ENCODE measurements at places on chromosomes 7 and 10.

DNA sequence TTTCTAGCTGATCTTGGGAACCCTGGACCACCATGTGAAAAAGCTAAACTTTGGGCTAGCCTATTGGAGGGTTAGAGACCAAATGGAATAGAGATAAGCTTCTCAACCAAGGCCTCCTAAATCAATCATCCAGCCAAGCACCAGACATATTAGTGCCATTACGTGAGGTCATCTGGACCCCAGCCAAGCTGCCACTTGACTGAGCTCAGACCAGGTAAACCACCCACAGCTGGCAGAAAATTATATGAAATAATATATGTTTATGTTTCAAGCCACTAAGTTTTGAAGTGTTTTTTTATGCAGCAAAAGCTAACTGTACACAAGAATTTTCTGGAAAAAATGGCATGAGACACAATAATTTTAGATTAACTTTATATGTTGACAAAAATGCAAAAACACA, 82.6 kb upstream of the PCGF5 start:
- DNase-seq = no peak

- peak; percentile 60 for DNase-seq
Measured at GRCh38 chr7:94182066-94182465, 177.9 kb upstream of the BET1 start.

DNA sequence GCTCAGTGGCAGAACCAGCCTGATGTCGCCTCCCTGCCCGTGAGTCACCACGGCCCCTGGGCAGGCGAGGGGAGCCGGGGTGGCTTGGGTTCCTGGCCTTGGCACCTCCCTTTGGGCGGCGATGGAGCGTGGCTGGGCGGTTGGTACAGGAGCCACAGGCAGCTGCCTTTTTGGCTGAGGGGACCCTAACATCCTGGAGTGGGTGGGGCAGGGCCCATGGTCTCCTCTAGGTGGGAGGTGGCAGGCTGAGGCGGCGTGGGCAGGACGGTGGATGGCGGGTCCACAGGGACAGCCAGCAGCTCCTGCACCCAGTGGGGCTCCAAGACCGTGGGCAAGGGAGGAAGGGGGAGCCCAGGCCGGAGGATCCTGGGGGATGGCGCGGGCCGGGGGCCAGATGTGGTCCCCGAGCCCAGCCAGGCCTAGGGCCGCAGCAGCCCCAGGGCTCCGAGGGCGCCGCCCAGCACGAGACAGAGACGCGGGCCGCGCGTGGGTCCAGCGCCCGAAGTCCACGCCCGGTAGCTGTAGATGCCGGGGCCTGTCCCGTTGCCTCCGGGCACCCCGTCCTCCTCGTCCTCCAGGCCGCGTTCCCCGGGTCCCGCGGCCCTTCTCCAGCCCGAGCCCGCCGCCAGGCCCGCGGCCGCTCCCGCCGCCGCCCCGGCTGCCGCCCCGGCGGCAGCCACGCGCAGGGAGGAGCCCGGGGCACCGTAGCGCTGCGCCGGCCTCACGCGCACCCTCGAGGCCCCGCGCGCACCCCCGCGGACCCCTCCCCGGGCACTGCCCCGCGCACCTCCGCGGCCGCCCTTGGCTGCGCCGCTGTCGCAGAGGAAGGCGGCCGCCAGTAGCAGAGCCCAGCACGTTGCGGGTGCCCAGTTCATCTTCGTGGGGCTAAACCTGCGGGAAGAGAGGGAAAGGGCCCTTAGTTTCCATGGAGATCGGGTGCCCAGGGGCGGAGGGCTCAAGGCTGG, 1.3 kb downstream of the SPRN start:
- peak; percentile 15 for DNase-seq

DNA sequence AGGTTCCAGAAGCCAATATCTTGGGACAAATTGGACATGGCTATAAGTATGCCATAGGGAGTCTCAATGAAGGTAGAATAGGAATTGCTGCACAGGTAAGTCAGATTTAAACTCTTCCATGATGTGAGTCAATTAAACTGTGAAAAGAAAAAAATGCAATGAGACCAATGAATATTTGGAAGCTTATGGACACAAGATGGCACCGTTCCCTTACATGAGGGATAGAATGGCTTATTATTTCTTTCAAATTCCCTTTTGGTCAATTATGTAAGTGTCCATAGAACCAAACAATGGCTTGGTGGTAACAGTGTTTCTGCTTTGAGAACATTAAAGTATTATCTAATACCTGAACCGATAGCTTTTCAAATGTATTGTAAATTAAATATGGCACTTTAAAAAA, 35.6 kb downstream of the ACADSB start:
- peak; percentile 37 for DNase-seq

DNA sequence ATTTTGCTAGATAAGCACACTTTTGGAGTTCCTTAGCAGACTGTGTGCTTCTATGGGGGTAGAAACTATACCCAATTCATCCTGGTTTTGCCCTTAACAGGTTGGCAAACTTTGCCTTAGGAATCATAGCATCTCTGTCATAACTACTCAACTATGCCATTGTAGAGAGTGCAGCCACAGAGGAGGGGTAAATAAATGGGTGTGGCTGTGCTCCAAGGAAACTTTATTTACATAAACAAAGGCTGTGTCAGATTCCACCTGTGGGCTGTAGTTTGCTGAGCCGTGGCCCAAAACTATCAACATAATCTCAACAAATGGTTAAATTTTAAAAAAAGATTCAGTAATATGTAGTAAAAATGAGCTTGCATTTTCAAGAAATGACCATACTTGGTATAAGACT, 51.6 kb upstream of the LAMB1 start:
- no peak for DNase-seq

DNA sequence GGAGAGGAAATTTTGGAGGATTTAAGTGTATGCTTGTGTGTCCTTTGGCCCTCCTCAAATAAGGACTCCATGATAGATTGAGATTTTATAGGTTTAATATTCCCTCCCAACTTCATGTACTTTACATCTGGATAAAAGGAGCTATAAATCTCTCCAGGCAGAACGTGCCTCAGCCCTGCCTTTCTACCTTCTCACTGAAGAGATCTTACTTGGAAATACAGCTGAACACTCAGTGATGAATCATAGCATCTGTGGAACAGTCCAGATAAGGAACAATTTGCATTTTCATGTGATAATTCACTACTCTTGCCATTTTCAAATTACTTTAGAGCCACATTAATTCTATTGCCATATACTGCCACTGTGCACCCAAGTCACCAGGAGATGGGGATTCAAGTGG, 364.6 kb upstream of the PODXL start:
- no peak for DNase-seq

DNA sequence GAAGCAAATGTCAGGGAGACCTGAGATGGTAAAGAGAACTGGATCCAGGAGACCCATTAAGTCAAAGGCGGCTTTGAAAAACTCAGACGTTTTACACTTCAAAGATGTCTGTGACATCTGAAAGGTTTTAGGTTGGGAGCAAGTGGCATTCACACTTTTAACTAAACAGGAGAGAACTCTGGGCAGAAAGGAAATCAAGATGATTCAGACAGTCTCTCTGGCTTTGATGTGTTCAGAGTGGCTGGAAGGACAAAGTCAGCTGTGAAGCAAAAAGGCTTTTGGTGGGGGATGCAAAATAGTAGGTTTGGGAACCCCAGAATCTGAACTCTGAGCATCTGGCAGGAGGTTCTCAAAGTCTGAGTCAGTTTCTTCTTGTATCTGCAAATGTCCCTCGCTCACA, 66.6 kb downstream of the PRKCQ start:
- no peak for DNase-seq

DNA sequence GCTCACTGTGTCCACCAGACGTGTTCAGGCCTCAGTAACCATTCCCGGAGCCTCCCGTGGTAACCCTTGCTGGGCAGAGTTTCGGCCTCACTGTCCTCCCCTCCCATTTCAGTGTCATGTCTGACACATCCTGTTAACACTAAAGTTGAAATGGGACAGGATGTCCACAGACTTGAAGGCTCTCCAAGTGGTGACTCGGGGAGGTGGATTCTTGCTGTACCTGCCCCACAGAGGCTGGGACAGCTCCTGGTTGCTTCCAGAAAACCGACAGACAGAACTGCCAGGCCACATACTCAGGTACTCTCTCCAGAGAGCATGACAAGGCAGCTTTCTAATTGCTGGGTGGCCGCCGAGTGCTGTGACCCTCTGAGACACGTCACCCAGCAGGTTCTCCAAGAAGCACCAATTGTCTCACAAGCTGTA, 17.9 kb upstream of the CYTH3 start:
- no peak for DNase-seq

DNA sequence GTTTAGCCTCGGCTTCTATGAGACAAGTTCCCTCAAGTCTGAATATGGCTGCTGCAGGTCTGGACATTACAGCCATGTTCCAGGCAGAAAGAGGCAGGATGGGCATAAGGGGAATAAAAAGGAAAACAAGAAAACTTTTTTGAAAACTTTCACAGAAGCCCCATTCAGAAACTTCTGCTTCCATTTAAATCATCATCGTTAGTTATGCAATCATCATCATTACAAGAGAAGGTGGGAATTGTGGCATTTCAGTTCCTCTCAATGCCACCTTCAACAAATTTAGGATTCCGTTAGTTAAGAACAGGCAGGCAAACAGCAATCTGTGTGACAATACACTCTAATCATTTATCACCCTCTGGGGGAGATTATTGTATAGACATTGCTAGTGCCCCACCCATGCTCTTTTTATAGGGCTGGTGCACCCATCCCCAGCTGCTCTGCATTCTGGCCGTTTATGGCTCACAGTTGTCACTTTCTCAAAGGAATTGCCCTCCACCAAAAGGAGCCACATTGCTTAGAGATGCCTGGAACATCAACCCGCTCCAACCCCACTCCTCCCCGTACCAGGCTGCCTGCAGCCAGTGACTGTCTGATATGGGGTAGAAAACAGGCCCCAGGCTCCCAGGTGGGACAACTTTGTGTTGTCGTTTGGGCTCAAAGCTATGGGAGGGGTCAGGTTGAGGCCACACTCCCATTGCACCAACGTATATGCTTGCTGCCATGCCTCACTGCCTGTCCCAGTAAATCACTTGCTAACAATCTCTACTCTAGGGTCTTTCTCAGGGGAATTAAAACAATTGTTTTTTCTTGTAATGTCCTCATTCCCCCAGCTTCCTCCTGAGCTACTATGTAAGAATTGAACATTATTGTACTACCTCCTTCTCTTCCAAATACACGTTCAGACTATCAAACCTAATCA, 24.2 kb downstream of the ITGB8 start:
- DNase-seq = no peak

- DNase-seq = no peak
Measured at GRCh38 chr10:77602231-77602912, 35.2 kb downstream of the KCNMA1 start.

DNA sequence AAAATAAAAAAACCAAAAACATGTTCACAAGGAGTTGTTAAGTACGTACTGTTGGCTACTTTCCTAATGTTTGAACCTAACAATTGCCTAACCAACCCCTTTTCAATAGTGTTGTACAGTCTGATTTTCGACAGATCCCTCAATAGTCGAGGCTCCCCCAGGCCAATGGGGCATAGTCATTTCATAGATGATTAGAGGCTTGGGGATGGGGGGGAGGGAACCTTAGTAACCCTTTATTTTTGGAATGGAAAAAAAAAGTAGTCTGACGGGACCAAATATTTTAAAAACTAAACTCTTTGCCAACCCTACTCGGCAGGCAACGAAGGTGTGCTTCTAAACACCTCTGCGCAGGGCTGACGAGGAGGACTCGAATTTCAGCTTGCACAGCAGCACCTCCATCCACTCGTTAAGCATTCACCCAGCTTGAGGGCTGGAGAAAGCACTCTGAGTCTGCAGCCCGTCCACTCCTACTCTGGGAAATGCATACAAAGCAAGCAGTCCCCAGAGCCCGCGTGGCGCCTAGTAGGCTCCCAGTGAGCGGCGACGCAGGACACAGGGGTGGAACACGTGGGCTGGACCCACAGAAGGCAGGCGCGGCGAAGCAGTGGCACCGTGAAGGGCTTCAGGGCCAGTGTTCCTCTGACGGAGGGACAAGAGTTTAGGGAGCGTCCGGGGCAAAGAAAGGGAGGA, 899 bp downstream of the PUS7 start:
- peak; percentile 68 for DNase-seq

- no peak for DNase-seq
Measured at GRCh38 chr7:44172352-44172751, 16.9 kb downstream of the GCK start.

DNA sequence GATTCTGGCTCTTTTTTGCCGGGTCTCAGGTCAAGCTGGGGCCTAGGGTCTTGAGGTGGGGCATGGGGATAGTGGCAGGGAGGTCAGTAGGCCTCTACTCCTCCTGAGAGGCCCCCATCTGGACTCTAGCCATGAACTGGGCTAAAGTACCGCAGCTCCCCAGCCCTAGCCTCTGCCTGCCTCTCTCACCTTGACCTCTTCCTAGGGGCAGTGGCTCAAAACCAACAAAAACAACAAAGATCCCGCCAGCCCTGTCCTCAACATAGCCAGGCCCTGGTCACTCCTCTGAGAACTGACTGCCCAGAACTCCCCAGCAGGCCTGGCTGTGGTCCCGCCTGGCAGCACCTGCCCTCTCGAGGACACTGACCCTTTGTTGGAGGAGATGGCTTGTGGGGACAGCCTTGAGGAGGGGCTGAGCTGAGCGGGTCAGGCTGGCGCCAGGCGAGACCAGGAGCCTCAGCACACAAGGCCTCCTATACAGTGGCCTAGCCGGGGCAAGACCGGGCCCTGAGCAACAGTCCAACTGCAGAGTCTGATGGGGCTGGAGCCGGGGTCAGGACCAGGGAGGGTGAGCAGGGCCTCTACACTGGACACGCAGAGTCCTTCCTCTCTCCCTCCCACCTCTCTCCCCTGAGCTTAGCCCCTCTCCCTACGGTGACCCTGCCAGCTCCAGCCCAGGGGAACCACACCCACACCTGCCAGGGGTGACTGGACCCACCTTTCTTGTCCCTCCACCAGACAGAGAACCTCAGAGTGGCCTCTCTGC, 11.6 kb upstream of the PPIF start:
- no peak for DNase-seq

DNA sequence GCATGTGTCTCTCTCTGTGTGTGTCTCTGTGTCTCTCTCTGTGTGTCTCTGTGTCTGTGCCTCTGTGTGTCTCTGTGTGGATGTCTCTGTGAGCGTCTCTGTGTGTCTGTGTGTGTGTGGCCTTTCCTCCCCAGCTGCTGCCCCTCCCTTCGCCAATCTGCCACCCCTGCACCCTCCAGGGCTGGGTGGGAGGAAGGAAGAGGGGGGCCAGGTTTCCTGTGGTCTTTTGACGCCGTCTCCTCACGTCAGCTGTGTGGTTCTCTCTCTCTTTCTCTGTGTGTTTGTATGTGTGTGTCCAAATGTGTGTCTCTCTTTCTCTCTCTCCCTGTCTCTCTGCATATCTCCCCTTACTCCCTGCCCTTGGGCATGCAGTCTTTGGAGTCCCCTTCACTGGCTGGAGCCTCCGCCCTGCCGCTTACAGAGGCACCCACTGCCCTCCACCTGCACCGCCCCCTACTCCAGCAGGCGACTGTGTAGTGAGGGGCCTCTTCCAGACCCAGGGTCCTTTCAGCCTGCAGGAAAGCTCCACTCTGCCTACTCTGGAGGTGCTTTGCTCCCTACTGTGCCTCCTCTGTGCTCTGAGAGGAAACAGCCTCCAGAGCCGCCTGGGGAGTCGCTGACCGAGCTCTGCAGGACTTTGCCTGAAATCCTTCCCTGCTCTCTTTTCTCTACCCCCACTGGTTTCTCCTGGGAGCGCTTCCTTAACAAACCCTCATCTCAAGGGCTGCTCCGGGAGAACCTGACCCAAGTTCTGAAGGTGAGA, 44.2 kb upstream of the C10orf71 start:
- no peak for DNase-seq

Data from ACHN (cell line).